M059J (cell line): ENCODE measurements at places on chromosomes 12 and 14. TPM values are rescaled to one million over a fixed set of nuclear protein-coding genes. Genes with fewer than 3 reads are reported as not detected.

DNA sequence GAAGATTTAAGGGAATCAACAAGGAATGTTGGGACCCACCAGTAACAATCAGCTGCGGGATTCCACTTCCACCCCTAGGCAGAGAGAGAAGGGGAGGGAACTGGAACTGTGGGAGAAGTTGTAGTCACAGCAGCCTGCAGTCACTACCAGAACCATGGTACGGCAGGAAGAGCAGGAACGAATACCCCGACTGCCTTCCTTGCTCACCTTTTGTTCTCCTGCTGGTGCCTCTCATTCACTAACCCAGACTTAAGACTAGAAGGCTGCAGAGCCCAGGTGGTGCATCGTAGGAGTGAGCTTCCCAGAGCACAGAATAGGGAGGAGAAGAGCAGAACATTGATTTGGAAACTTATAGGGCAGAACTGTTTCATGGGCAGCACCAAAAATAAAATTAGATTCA, 154.2 kb downstream of the DYRK2 start:
- no peak for DNase-seq

DNA sequence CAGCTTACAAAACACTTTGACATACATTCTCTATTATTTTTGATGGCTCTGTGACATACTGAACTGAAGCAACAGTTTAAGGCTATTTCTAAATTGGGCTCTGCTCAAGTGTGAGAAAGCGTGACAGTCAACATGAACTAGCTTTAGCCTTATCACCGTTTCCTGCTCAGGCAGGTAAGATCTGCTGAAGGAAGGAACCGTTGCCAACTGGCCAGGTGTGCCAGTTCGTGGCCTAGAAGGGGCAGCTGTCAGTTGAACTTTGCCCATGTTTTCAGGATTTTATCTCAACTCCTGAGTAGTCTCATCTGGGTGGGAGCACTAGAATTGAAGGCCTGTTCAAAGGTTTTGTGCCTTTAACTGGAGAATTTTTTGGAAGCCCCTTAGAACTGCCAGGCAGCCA, 79.5 kb downstream of the ETV6 start:
- no peak for DNase-seq

TCL1A gene
- not detected in 2 replicates for total RNA-seq

MGST1 gene
- 59.1 and 70.4 TPM in 2 replicates for total RNA-seq

- DNase-seq: no peak
These were observed 63.1 kb upstream of the SCN8A start for GRCh38 chr12:51527966-51528365.

GRCh38 chr14:90505531-90505930, 108.7 kb downstream of the CALM1 start:
- DNase-seq: no peak

DNA sequence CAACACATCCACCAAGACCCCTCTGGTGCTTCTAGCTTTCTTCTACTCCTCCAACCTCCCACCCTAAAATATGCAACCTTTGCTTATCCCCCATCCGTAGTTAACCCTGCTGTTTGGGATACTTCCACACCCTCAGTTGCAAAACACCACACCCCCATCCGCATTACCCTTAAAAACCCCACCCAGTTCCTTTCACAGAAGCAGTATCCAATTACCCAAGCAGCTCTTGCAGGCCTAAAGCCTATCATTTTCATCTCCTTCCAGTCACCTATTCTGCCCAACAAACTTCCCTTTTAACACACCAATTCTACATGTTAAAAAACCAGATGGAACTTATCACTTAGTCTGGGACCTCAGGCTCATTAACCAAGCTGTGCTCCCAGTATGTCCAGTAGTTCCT, 88.2 kb downstream of the TMTC3 start:
- no peak for DNase-seq

DNA sequence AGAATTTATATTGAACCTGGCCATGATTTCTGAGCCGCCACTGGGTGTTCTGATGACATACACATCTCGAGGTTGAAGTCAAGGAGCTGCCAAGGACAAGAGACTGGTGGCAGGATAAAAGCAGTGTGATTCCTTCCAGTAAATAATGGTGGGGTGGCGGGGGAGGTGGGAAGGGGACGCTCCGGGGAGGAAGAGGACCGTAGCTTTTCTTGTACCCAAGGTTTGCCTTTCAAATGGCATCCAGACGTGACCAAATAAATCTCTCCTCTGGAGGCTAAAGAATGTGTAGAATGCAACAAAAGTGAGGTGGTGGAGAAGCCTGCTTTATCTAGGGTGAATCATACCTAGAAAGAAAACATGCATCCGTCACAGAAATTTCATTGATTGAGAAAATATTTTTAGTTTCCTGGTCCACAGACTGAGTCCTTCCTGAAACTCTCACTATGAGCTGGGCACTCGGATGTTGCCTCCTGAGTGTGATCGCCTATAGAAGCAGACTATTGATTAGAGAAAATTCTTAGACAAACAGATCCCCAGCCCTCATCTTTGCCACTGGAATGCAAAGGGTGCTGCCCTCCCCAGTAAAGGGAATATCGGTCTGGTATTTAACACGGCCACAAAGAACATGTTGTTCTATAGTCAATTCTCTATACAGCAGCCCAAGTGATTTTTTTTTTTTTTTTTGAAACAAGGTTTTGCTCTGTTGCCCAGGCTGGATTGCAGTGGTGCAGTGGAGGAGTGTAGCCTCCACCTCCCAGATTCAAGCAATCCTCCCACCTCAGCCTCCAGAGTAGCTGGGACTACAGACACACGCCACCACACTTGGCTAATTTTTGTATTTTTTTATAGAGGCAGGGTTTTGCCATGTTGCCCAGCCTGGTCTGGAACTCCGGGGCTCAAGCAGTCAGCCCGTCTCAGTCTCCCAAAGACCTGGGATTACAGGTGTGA, 112.1 kb downstream of the DPF3 start:
- peak; percentile 87 for DNase-seq

LUM gene
- total RNA-seq: 293 and 400 TPM in 2 replicates

DNA sequence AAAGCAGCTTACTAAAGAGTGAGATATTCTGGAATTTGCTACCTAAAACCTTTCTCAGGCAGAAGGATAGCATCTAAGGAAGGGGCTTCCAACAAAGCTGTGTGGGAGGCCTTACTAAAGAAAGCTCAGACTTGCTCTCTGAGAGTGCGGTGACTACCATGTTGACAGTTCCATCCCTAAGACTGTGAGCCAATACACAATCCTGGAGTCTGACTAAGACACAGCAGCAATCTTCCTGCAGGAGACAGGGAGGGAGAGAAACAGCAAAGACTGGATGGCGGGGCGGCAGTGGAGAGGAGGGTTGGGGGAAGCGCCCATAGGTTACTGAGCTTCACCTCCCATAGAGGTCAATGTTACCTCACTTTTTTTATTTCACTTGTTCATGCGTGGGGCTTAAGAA, 70.9 kb downstream of the KITLG start:
- no peak for DNase-seq

- DNase-seq: no peak
These were observed 38.9 kb upstream of the NTF3 start for GRCh38 chr12:5392961-5393360.

MIP gene
- total RNA-seq: 0.15 TPM in 1 of 2 replicates, not detected in the other

- DNase-seq: no peak
These were observed 17.1 kb upstream of the AMN start for GRCh38 chr14:102905116-102906108.

DNA sequence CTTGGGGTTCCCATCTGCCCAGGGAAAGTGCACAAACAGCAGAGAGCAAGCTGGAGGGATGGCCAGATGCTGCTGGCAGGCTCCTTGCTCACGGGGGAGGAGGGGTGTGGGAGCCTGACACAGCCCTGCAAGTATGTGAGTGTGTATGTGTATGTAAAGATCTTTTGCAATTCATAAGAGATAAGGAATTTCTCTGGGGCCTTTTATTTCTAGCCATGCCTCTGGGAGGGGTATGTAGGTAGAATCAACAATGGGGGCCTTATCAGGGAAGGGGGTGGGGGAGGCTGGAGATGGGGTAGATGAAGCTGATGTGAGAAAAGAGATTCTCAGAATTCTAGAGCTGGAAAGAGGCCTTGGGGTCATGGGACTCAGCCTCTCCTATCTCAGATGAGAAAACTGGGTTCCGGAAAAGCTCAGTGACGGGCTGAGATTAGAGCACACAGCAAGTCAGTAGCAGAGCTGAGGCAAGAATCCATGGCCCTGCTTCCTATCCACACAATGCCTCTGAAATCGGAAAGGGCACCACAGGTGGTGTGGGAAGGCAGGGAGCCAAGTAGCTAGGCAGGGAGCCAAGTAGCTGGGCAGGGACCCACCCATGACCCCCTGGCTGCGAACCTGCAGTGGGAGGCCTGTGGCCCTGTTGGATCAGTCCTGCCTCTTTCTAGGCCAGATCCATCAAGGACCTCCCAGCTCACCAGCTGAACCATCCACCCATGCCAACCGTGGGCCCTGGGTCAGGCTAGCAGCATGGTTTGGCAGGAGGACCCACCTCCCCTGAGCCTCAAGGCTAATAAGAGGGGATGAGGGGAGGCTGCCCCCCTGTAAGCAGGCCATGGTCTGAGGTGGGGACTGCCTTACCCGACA, 54.7 kb downstream of the PLEKHG3 start:
- peak; percentile 66 for DNase-seq

DNA sequence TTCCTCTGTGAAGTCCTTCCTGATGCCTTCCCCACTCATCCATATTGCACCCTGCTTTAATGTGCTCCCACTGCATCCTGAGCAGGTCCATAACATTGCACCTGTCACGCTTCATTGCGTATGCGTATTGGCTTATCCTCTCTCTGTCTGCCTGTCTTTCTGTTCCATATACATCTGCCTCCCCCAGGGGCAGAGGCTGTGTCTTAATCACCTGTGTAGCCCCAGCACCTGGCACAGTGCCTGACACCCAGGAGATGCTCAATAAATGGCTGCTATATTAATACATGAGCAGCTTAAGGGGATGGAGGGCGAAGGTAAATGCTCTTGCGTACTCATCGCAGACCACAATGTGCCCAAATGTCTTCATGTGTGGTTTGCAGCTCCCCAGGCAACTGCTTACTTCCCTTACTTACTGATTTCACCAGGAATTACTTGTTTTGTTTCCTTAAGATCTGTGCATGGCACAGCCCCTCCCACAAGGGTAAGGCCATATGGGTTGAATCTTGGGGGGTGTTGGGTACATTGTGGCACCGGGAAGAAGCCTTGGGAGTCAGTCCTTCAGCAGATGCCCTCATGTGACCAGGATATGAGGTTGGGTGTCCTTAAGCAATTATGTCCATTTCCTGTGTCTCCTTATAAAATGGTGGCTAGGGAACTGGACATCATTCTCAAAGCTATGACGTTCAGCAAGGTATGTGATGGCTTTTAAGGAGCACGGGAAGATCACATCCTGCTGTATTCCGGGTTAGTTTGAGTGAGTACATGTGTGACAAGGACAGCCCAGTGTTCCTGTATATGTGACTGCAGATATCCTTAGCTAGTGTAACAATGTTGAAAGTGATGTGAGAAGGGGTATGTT, 848 bp upstream of the CPNE6 start:
- DNase-seq: no peak

DNA sequence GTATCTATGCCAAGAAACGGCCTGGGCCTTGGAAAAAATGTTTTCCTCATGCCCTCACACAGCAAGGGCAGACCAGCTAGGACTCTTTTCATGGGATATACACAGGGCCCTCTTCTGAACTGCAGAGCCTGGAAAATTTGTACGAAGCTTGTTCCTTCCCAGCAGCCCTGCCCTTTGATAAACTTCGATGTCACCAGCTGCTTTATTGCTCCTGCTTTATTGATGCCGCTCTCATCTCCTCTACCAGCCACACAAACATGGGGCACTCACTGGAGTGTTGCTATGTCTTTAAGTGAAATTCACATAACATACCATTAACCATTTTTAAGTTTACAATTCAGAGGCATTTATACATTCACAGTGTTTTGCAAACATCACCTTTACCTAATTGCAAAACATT, 197.9 kb downstream of the KTN1 start:
- no peak for DNase-seq

DNA sequence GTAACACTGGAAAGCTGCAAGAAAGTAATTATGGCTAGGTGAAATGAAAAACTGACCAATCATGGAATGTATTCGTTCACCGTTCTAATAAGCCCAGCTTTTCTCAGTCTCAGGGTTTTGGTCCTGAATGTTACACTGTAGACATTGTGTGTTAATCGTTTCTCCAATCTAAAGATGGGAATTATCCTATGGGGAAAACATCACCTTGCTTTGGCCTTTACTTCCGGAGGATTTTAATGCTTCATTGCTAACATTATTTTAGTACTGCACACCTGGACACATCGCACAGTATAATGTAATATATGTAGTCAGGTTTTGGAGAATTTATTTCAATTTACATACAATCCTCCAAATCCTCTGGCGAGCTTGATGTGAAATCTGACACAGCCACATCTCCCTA, 1.2 kb upstream of the TRHDE start:
- no peak for DNase-seq

- no peak for DNase-seq
These were observed 2.9 kb upstream of the FAR2 start for GRCh38 chr12:29146196-29146595.

GRCh38 chr12:124609041-124609989, 41.9 kb upstream of the NCOR2 start:
- DNase-seq: peak; percentile 78

DNA sequence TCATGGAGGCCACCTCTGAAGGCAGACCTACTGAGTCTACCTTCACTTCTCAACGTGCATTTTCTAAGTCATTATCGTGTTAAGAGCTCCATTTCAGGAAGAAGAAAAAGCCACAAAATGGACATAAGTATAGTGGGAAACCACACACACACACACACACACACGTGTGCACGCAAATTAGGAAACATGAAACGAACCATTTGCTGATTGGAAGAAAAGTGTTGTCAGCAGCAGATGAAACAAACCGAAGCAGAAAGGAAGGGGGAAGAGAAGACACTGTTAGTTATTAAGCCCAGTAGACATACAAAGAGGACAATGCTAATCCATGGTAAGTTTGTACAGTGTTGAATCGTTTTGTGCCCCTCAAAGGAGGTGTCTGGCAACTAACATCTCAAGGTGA, 9.9 kb upstream of the VPS33A start:
- no peak for DNase-seq

LIN7A gene
- total RNA-seq: 1.3 and 1.9 TPM in 2 replicates

CMA1 gene
- total RNA-seq: not detected in 2 replicates

DNA sequence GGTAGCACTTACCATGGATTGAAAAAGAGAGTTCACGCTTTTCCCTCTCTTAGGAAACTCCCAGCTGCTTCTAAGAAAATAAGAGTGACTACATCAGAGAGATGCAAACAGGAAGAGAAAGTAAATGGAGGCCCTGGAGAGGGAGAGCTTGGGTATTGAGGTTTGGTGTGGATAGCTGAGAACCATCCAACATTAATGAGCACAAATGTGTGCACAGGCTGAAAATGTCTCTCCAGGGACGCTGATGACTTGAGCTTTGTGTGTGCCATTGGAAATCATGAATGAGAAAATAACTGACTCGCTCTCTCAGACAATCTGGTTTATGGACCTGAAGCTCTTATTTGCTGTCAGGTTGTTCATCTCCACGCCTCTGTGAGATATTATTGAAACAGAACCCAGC, 318.8 kb downstream of the NRXN3 start:
- no peak for DNase-seq

- DNase-seq: peak; percentile 18
These were observed 103.8 kb upstream of the ETV6 start for GRCh38 chr12:11545484-11546330.

GRCh38 chr12:5868625-5869295, 76.3 kb downstream of the ANO2 start:
- no peak for DNase-seq
